NCI-H1694 (cell line): ENCODE measurements at places on chromosomes 1 and 21.
A peak's percentile ranks its signal among the peaks of the same experiment; 100 is the strongest.

GRCh38 chr1:171210355-171210754 lies 25.3 kb downstream of the FMO2 start:
- no peak for DNase-seq

- no peak for DNase-seq
These were observed 358.8 kb downstream of the DPYD start for GRCh38 chr1:97562081-97562480.

DNA sequence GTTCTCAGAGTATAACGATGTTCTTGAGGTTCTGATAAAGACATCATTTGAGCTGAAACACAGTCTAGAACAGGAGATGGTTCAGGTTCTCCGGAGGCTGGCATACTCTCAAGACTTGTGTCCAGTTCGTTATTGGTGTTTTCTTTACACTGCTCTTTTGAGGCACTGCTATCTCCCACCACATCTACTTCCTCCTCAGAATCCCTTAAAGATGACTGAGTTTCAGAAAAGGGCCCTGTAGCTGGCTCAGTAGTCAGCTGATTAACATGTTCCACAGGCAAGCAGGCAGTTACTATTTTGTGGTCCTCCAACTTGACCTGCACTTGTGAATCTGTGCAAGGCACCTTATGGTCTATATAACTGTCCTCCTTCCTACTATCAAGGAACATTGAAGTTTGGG lies 50.2 kb downstream of the ZZZ3 start:
- DNase-seq, result no peak

- DNase-seq, result no peak
These were observed 5.6 kb upstream of the REN start for GRCh38 chr1:204171751-204172178.

DNA sequence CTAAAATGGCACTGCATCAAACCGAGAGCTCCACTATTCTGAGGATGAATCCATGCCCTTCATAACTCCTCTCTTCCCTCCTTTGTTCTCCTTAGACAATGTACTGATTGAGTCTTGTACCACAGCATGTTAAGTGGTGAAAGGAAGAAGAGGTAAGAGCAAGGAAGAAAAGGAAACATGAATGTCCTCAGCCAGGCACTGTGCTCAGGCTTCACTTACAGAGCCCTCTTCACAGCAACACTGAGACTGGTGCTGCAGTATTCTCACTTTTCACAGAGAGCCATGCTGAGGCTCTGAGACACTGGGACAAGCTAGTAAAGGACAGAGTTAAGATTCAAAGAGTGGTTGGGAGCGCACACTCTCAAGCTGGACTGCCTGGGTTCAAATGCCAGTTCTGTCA lies 143.5 kb downstream of the AKT3 start:
- no peak for DNase-seq

DNA sequence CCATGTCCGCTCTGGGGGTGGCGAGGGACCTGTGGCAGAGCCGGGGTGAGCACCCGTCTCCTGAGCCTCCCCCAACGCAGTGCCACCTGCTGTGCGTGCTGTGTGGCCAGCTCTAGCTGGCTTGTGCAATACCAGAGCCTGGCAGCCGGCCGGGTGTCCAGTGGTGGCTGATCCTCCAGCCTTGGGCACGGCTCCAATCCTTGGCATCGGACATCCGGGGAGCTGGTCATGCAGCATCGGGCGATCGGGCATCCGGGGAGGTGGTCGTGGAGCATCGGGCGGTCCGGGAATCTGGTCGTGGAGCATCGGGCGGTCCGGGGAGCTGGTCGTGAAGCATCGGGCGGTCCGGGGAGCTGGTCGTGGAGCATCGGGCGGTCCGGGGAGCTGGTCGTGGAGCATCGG lies 8.1 kb downstream of the SLX9 start:
- DNase-seq, result no peak

DNA sequence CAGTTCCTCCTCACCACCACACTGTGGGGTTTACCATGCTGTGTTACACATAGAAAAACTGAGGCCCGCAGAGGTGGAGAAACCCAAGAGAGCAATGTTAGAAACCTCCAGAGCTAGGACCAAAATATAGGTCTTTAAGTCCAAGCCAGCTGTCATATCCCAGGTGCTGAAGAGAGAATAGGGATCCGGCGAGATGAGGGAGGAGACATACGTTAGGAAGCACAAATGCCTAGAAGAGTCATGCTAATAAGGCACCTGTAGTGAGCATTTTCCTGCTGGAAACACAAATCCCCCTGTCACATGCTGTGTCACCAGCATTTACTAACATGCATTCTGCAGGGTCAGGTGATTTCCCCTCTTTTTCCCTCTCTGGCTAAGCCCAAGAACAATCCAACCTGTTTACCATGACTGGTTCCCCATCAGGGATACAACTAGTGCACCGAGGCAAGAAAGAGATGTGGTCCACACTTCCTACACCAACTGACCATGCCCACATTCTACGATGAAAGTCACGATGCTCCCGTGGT lies 168.6 kb upstream of the CAMK1G start:
- no peak for DNase-seq

GRCh38 chr1:86356247-86356646 lies 39.9 kb downstream of the ODF2L start:
- DNase-seq, result no peak

DNA sequence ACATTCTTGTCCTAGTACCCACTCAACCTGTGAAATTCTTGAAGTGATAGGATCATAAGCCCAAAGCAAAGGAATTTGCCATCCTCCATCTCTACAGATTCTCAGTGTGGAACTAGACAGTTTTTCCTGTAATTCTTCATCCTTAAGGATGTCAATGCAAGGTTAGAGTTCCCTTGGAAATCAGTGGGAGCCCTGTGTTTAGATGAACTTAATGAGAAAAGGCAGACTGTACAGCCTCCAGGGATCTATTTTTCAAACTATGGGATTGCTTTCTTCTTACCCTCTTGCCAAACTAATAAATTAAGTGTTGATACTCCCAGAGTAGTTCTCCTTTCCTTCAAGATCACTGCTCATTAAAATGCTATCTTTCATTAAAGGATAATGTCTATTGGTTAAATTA lies 78.1 kb upstream of the OLFM3 start:
- no peak for DNase-seq

DNA sequence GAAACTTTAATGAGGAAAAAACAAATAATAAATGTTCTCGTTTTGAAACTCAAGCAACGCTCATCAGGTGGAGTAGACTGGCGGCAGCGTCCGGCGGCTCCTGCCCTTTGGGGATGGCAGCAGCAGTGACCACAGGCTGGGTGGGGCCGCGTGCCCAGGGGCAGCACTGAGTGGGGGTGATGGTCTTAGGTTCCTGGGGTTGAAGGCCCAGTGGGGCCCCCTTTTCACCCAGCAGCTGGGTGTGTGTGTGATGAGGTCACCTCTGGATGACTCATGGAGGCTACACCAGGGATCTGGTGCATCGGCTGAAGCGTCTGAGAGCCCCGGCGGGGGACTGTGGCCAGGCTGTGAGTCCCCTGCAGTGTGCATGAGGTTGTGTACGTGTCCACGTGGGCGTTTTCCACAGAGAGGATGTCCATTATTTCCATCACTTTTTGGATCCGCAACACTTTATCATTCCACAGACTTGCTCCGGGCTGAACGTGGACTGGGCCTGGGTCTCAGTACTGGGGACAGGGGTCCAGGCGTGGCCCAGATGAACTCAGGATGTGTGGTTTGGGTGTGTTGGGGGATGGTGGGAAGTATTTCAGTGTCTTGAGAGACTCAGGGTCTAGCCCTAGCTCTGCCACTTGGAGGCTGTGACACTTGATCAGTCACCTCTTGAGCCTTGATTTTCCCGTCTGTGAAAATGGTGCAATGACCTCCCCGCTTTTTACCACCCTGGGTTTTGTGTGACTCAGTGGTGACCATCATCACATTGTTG lies 25.6 kb downstream of the LDLRAP1 start:
- DNase-seq, result no peak

GRCh38 chr1:218425647-218426342 lies 80.7 kb downstream of the TGFB2 start:
- DNase-seq, result no peak

GRCh38 chr1:37478451-37478881 lies 4.1 kb downstream of the ZC3H12A start:
- DNase-seq, result no peak

GRCh38 chr1:6969106-6969505 lies 183.9 kb downstream of the CAMTA1 start:
- DNase-seq, result no peak

- peak; percentile 21 for DNase-seq
These were observed 2.7 kb downstream of the KIAA0319L start for GRCh38 chr1:35554266-35555211.

GRCh38 chr1:24414775-24415333 lies 748 bp upstream of the NIPAL3 start:
- no peak for DNase-seq

- no peak for DNase-seq
These were observed 60.5 kb upstream of the KIAA1614 start for GRCh38 chr1:180851995-180852887.

GRCh38 chr1:34549199-34549598 lies 205.6 kb upstream of the GJB5 start:
- no peak for DNase-seq

GRCh38 chr1:78155121-78155520 lies 109.4 kb downstream of the GIPC2 start:
- DNase-seq, result no peak

DNA sequence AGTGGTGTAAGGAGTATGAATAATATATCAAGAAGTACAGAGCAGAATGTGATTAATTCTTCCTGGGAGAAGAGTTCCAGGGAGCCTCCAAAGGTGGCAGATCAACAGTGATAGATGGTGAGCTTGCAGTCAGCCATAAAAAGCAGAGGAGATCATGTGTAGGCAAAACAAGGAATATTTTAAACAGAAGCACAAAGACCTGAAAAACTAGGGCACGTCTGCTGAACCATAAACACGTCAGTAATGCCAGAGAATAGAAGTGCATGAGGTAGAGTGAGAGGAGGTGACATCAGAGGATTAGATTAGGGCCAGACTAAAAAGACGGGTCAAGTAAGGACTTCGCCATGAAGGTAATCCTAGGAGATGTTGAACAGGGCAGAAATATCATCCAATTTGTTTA lies 151.8 kb downstream of the EIF4G3 start:
- DNase-seq, result no peak

DNA sequence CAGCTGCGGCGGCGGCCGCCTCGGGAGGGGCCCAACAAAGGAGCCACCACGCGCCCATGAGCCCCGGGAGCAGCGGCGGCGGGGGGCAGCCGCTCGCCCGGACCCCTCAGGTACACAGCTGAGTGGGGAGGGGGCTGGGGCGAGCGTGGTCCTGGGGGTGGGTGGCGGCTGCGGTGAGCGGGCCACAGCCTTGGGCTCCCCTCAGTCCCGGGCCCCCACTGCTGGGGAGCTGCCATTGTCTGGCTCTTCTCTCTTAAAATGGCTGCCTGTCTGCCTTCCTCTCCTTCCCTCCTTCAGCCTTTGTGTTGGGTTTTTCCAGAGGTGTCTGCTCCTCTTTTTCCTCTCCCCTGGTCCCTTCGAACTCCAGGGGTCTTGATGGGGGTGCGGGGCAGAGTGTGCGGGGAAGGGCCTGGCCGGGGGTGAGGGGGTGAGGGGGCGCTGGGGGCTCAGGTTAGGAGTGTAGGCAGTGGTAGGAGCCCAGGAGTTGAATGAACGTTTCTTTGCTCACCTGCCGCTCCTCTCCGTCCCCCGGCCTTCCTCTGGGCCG lies 1.7 kb downstream of the ARID1A start:
- DNase-seq, result no peak

- DNase-seq, result no peak
These were observed 55.6 kb downstream of the ZNF281 start for GRCh38 chr1:200354243-200354642.

DNA sequence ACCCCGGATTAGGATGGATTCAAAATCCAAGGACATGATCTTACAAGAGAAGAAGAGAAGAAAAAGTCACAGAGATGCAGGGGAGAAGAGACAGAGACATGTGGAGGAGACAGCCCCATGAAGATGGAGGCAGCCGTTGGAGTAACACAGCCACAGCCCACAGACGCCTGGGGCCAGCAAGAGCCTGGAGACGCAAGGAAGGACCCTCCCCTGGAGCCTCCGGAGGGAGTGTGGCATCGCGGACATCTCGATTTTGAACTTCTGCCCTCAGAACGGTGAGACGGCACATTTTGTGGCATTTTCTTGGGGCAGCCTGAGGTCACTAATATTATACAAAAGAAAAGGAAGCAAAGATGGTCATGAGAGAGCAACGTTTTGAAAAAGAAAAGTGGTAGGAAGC lies 28.8 kb downstream of the ABCG1 start:
- no peak for DNase-seq

DNA sequence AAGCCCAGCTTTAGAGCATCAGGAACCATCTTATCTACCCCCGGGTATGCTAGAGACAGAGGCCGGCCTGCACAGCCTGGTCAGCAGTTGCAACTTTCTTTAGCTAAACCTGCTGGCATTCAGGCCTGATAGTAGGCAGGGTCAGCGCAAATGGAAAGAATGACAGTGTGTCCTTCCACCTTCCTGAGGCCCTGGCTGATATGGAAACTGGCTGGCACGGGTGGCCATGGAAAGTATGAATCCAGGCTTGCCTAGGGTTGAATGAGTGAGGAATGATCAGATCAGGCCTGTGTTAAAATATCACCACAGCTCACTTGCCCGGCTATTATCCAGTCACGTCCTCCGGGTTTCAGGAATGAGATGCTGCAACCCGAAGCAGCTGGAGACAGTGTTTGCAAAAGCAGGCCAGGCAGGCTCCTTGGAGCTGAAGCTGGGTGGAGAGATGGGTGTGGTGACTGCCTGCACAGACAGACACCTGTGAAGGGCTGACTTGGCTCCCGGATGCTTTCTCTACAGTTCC lies 34.7 kb downstream of the RCAN1 start:
- DNase-seq, result no peak

DNA sequence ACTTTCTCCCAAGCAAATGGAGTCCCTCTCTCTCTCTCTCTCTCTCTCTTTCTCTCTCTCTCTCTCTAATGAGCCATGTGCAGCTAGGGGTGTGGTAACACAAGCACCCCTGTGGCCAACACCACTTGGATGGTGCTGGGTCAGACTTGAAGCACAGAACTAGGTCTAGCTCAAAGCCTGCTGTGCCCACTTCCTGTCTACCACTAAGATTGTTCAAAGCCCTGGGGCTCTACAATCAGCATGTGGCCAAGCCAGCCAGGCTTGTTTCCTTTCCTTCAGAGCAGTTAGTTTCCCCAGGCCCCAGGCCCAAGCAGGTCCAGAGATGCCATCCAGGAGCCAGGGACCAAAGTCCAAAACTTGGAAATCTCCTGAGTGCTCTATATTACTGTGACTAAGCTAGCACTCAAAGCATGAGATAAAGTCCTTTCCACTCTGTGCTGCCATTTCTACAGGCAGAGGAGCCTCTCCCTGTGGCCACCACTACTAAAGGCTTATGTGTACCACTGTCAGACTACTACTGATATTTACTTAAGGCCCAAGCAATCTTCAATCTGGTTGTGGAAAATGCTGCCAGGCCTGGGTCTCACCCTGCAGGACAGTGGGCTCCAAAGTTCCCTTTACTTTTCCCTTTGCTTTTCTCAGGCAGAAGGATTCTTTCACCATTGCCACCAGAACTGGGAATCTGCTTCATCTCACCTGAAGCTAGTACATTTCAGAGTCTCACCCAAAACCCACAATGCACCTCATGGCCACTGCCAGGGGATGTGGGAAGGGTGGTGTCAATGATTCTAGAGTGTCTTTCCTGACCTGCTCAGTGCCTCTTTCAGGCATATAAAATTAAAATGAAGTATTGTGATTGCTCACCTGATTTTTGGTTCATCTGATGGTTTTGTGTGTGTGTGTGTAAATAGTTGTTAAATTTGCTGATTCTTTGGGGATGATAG lies 999.5 kb downstream of the NCAM2 start:
- no peak for DNase-seq

- DNase-seq, result peak; percentile 56
These were observed 1.2 kb downstream of the MTF2 start for GRCh38 chr1:93080179-93080823.

GRCh38 chr1:19936061-19936750 lies 12.8 kb upstream of the PLA2G2E start:
- DNase-seq, result no peak
